CD8-positive, alpha-beta T cell (primary cell): ENCODE measurements at places on chromosomes 3 and 15.

GRCh38 chr15:63331456-63331855, 50.2 kb downstream of the CA12 start:
- DNase-seq: no peak

DNA sequence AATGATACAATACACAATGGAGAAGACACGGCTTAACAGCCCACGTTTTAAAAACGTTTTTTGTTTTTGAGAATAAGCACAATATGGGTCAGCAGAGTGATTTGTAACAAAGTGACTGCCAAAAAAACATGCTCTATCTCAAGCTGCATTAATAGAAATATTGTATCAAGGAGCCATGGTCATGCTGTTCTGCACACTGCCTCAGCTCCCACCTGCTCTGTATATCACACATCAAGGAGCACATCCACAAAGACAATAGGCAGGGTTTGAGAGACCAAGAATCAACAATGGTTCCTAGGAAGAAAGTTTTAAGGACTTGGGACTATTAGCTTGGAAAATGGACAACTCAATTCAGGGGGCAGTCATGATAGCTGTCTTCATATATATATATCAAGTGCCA, 6.3 kb upstream of the BBX start:
- no peak for DNase-seq

GRCh38 chr15:55819397-55820034, 76.6 kb upstream of the PRTG start:
- no peak for DNase-seq

GRCh38 chr15:79296583-79296982, 14.1 kb downstream of the ANKRD34C start:
- no peak for DNase-seq

GRCh38 chr3:135218304-135218703, 423.2 kb downstream of the EPHB1 start:
- DNase-seq: no peak

- no peak for DNase-seq
These were observed 17.6 kb downstream of the ZNF80 start for GRCh38 chr3:114219741-114220140.

DNA sequence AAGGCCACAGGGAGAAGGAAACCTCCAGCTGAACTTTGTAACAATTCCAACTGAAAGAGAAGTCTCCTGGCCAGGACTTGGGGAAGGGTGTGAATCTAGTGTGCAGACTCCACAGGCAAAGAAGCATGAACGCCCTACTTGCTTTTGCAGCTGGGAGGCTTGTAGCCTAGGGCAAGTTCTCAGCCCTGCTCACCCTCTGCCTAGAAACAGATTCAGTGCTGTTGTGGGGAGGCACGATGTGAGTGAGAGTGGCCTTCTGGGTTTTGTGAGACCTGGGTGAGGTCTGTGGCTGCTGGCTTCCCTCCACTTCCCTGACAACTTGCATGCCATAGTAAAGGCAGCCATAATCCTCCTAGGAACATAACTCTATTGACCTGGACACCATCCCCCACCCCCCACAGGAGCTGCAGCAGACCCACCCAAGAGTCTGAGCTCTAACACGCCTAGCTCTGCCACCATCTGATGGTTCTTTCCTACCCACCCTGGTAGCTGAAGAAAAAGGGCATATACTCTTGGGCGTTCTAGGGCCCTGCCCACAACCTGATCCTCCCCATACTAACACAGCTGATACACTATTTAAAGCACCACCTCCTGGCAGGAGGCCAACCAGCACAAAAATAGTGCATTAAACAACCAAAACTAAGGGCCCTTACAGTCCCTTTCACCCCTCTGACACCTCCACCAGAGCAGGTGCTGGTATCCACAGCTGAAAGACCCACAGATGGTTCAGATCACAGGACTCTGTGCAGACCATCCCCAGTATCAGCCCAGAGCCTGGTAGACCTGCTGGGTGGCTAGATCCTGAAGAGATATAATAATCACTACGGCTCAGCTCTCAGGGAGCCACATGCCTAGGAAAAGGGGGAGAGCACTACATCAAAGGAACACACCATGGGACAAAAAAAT, 426.5 kb downstream of the IGSF11 start:
- DNase-seq: no peak

- no peak for DNase-seq
These were observed 33.4 kb upstream of the RAD18 start for GRCh38 chr3:8996681-8997121.

- DNase-seq: no peak
These were observed 30.7 kb downstream of the CHD2 start for GRCh38 chr15:92930776-92931175.

DNA sequence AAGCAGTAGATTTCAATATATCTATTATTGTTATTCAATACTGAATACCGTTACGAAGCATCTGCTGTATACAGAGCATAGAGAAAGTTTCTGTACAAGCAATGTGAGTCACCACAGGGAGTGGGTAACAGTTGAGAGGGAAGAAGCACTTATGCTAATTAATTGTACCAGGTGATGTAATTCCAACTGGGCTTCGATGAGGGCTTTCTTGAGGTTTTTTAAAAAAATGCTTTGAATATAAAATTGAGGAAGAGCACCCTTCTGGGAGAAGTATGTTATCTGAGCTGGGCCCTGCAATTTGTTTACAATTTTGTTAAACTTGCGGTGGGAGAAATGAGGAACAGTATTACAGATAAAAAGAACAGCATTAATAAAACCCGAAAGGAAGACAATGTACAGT, 197.9 kb downstream of the TPRG1 start:
- no peak for DNase-seq

DNA sequence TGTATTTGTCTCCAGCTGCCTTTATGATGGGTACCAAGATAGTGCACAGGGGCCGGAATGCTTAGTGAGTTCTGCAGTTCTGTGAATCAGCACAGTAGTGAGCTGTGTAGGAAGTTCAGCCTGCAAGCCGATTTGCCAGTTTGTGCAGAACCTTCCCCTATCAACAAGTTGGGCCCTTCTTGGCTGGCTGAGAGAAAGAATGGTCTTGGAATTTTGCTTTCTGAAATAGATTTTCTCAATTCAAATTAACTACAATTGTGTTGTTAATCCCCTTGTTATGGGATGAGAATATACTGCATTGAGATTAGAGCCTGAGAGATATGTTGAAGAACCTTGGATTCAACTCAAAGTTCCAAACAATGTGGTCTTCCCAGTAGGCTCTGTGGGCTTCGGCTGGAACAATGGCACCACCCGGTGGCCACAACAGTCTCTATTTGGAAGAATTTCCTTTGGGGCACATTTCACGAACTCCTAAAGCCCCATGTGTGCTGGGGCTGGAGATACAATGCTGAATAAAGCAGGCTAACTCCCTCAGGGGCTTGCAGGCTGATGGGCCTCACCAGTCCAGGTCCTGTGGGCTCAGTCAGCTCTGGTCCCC, 59.1 kb downstream of the TRIM42 start:
- no peak for DNase-seq

- no peak for DNase-seq
These were observed 70.7 kb downstream of the SOX2 start for GRCh38 chr3:181782306-181782954.
